Type B pancreatic cell (in vitro differentiated cells): ENCODE measurements at places on chromosomes 2 and 18.

- DNase-seq: no peak
These were observed 67.7 kb downstream of the TAF4B start for GRCh38 chr18:26293982-26294381.

DNA sequence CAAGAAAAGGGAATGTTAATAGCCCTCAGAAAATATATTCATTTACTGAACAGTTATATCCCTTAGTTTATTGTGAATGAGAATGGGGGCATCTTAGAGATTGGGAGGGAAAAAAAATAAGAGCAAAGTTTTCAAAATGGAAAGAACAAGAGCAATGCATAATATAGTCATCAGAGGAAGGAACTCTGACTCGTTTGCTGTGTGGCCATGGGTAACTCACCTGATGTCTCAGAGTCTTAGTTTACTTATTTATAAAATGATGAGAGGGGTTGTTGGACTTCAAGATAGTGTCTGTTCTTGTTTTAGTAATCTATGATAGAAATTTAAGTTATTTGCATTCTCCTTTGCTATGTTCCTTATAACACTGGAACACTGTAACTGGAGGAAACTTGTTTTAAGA lies 70.7 kb downstream of the EML4 start:
- DNase-seq: no peak

- DNase-seq: no peak
These were observed 637 bp upstream of the SFT2D3 start for GRCh38 chr2:127700527-127701192.

- DNase-seq: no peak
These were observed 567 bp downstream of the TMEM200C start for GRCh38 chr18:5894611-5895298.

GRCh38 chr2:56086336-56086735 lies 97.5 kb upstream of the CCDC85A start:
- no peak for DNase-seq

- no peak for DNase-seq
These were observed 399.3 kb downstream of the METTL4 start for GRCh38 chr18:2171840-2172625.

GRCh38 chr2:226707499-226707898 lies 92.1 kb downstream of the IRS1 start:
- DNase-seq: no peak

GRCh38 chr2:150832686-150833085 lies 345.2 kb upstream of the RND3 start:
- DNase-seq: no peak

GRCh38 chr2:218711550-218711929 lies 905 bp downstream of the TTLL4 start:
- no peak for DNase-seq

GRCh38 chr2:206028101-206028500 lies 57.9 kb downstream of the INO80D start:
- no peak for DNase-seq
